ENCODE measurements at places on chromosomes 16 and 17.
A peak's percentile ranks its signal among the peaks of the same experiment; 100 is the strongest.

DNA sequence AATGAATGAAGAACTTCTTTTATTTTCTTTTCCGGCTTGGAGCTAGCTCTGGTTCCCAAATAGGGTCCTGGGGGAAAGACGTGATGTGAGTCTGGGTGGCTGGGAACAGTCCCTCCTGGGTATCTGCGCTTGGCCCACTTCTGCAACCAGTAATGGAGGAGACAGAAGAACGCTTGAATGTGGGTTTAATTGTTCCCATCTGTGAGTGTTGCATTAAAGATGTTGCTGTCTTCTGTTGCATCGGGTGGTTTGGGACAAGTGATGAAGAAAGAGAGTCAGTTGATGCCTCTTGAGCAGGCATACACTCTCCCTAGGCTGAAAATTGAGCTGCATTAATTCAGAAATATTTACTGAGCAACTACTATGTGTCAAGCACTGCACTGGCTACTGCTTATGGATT is 511.1 kb downstream of the CDH13 start:
- no peak for DNase-seq

DNA sequence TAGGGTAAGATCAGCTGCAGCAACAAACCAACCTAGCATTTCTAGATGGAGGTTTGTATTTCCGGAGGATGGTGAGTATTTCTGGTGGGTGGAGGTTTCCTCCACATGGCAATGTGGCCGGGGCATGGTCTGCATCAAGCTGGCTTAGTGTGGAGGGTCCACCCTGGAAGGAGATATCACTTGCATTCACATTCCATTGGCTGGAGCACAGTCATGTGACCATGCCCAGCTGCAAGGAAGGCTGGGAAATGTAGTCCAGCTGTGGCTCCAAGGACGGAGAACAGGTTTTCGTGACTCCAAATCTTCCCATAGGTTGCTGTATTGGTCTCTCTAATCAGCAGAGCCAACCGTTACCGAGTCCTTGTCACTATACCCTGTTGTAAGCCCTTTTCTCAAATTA is 68.7 kb downstream of the RAI1 start:
- DNase-seq = no peak

DNA sequence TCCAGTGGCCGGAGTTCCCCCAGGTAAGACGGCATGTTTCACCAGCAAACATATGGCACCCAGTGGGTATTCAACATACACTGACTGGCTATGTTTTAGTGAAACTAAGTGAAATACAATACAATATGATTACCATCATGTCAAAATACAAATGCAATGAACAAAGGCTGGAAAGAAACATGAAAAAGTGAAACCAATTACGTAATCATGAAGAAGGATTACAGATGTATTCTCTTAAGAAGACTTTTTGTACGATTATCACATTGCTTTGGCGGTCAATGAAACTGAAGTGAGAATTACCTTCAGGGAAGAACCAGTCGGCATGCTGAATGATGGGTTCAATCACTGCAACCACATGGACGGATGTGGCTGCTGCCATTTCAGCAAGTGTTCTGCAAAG is 71.7 kb downstream of the ARHGAP17 start:
- no peak for DNase-seq

- no peak for DNase-seq
Observed at GRCh38 chr17:75588596-75589011, 1.0 kb downstream of the MYO15B start.

GRCh38 chr16:1947369-1947670 is 4.3 kb upstream of the MSRB1 start:
- DNase-seq = no peak

DNA sequence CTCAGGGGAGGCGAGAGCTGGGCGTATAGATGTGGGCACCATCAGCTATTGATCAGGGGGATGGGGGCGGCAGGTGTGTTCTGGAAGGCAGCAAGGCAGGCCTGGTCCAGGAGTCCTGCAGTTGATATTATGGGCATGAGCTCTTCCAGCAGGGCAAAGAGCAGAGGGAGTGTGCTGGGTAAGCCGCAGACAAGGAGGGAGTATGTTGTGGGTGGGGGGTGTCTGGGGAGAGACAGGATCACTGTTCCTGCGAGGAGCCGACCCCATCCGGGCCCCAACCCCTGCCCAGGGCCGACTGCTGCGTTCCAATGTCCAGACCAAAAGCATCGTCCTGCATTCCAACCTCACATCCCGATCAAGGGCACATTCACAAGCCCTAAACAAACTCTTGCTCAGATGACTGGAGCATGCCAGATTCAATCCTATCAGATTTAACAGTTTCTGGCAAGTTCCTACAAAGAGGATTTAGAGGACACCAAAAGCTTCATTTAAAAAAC is 9.2 kb downstream of the MXRA7 start:
- DNase-seq = no peak

GRCh38 chr16:28162326-28162877 is 49.4 kb downstream of the XPO6 start:
- no peak for DNase-seq

DNA sequence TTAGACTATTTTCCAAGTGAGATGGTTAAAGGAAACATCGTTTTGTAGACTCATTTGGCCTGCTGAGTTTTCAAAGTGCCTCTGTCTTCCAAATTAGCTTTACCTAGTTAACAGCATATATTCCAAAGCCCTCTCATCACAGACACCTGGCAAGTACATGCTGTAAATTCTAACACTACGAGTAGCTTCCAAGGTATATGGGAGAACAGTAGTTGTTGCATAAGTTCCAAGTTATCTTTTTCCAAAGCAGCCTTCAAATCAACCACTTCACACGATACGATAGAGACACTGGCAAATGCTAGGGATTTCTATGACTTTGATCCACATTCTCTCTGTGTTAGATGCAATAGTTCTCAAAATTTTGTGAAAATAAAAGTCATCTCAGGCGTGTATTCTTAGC is 299.3 kb downstream of the CNTNAP4 start:
- DNase-seq = no peak

GRCh38 chr17:72592967-72593325 is 472.1 kb downstream of the SOX9 start:
- DNase-seq = no peak

GRCh38 chr16:57574086-57574485 is 31.6 kb downstream of the ADGRG5 start:
- DNase-seq = no peak

GRCh38 chr17:75065562-75066151 is 18.6 kb downstream of the KCTD2 start:
- DNase-seq = no peak

DNA sequence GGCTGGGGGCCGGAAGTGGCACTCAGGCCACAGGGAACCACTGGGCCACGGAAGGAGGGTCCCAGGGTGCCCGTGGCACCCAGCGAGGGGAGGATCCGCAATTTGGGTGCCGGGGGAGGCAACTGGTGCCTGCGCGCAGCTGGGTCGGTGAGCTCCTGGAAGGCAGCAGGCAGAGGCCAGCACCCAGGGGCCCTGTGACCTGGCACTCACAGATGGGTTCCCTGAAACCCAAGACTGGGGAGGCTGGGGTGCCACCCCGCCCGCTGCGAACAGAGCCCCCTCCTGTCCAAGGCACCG is 663 bp downstream of the SSTR5 start:
- DNase-seq = no peak

GRCh38 chr16:89545831-89546574 is 14.5 kb upstream of the RPL13 start:
- no peak for DNase-seq

- no peak for DNase-seq
Observed at GRCh38 chr16:11033629-11034420, 89.5 kb downstream of the CLEC16A start.

GRCh38 chr17:46726206-46726605 is 92.3 kb downstream of the WNT3 start:
- DNase-seq = no peak

DNA sequence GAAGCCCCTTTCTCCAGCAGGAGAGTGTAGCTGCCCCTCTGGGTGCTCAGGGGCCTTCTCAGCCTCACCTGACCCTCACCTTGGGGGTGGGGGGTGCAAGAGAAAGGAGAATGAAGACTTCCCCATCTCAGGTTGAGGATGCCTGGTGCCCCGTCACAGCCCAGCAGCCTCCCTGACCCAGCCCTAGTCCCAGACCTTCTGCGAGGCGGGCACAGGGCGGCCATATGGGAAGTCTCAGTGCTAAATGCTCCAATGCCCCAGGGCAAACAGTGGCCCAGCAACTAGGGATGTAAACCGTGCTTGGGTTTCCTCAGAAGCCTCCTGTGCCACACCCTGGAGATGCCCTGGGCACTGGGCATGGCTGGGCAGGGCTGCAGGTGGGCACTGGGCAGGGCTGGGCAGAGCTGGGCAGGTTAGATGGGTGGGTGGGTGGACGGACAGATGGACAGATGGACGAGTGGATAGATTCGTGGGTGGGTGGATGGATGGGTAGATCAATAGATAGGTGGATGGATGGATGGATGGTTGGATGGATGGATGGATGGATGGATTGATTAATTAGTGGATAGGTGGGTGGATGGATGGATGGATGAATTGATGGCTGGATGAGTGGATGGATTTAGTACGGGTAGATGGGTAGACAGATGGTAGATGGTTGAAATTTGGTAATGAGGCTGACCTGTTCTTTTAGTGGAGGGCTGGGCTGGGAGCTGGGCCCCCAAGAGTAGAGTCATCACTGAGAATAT is 16.8 kb downstream of the TPSD1 start:
- DNase-seq = no peak

GRCh38 chr16:57876210-57876609 is 73.9 kb upstream of the KIFC3 start:
- no peak for DNase-seq

DNA sequence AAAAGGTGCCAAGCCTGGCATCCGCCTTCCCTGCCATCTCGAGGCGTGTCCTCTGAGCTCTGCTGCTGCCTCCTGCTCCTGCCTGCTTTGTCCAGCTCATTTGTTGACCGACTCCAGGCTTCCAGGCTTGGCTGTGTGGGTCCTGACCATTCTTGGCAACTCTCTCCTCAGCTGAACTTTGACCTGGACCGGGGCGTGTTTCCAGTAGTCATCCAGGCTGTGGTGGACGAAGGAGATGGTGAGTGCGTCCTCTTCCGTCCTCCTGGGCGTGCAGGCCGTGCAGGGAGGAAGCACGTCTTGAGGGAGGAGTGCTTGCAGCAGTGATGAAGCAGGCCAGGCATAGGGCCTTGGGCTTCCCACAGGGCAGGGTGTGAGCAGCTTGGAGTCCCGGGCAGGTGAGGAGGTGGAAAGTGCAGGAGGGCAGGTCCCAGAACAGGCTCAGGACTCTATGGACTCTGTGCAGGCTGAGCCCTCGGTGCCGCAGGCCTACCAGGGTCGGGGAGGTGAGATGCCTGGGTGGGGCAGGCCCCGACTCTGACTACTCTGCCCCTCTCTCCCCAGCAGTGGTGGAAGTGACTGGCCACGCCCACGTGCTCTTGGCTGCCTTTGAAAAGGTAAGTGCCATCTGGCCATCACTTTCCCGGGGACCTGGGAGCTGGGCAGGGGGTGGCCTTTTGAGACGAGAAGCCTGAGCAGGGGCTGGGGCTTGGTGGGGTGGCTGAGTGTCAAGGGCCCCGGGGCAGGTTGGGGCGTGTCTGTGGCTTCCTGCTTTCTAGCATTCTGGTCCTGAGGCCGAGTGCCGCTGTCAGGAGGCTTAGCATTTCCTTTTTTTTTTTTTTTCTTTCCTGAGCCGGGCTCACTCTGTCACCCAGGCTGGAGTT is 28.6 kb upstream of the NUDT16L1 start:
- no peak for DNase-seq

GRCh38 chr17:63621684-63622573 is at the start of gene MAP3K3:
TSS of gene MAP3K3 (plus strand) at chr17:63622417. CDS start at chr17:63622760, 343 bp downstream.
- DNase-seq = peak; percentile 98

DNA sequence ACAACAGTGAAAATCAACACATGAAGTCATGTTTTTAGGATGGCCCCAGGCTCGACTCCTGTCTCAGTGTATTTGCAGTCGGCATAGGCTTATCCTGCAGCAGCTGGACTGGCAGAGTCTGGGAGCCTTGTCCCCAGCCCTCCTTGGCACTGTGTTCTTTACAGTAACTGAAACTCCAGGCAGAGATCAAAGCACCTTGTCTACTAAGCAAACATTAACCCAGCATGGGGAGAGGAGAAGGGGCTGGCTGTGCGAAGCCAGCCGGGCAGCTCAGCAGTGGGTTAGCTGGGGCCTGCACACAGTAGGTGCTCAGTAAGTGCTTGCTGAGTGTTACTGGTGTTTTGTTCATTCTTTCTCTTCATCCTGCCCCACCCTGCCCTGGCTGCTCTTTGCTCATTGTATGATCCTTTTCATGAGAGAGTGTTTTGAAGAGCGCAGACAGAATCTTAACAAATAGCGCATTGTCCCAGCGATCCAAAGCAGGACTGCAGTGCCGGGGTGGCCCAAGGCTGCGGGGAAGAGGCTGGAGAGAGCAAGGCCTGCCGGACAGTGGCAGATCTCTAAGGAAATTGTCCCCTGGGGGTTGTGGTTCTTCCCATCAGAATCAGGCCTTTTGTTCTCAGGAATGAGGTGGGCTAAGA is 23.5 kb upstream of the ITGB4 start:
- DNase-seq = no peak

GRCh38 chr17:5667871-5668270 is 83.6 kb upstream of the NLRP1 start:
- DNase-seq = no peak

DNA sequence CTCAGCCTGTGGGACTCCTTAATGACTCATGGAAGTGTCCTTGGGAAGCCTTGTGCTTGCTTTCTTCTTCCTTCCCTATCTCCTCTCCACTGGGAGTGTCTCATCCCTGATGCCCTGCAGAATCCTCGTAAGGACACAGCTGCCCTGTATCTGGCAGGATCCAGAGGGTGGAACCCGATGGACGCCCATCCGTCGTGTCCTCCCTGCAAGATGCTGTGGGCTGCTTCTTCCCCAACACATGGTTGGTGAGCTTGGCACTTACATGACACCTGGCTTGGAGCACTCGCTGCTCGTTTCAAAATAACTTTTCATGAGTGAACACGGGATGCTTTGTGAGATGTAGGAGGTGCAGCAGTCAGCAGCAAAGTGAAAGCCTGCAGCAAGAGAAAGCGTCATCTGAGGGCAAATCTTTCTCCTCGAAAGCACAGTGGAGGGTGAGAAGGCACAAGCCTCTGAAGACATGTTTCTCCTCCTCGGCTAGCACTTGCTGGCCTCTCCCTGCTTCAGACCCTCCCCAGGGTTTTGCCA is 3.3 kb downstream of the CCL15 start:
- no peak for DNase-seq

DNA sequence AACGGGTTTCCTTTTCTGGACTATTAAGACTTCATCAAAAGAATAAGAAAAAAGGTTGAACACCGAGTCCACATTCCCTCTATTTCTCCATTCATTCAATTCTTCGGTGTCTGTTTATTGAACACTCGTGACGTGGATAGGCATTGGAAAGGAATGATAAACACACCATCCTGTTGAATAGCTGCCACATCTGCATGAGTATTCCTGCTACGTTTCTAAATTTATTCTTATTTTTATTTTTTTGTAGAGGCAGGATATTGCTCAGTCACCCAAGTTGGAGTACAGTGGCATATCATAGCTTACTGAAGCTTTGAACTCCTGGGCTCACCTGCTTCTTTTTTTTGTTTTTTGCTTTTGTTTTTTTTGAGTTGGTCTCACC is 80.8 kb upstream of the CIBAR2 start:
- DNase-seq = no peak

- no peak for DNase-seq
Observed at GRCh38 chr17:78998311-78999055, 11.1 kb downstream of the CANT1 start.

GRCh38 chr17:66543526-66543925 is 241.1 kb downstream of the PRKCA start:
- DNase-seq = no peak

- DNase-seq = no peak
Observed at GRCh38 chr17:79438546-79439334, 172.1 kb downstream of the RBFOX3 start.

- DNase-seq = no peak
Observed at GRCh38 chr17:45146890-45147580, 1.2 kb upstream of the HEXIM1 start.

All from glomerular endothelial cell (primary cell).